Non-pigmented ciliary epithelial cell (primary cell): ENCODE measurements at places on chromosomes 5 and 9.

DNA sequence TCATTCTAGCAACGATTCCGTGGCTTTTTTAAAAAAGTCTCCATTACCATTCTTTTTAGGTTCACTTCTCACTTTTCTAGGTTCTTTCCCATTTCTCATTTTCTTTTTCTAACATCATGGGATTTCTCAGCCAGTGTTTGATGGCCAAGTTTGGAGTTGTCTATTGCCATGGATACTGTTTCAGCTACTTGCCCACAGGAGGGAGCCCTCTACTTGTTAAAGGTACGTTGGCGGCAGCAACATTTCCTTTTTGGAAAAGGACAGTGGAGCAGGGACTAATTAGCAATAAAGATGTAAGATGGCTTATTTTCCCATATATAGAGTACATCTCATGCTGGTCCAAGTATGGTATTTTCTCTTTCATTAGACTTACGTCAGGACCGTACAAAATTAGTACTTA, 2257.5 kb upstream of the C9orf72 start:
- peak; percentile 23 for DNase-seq

GRCh38 chr9:5557606-5558587, 47.6 kb downstream of the PDCD1LG2 start:
- DNase-seq = no peak

GRCh38 chr9:6715755-6716643, 41.8 kb upstream of the KDM4C start:
- DNase-seq = no peak

GRCh38 chr5:113205807-113206206, 229.0 kb downstream of the TSSK1B start:
- no peak for DNase-seq

DNA sequence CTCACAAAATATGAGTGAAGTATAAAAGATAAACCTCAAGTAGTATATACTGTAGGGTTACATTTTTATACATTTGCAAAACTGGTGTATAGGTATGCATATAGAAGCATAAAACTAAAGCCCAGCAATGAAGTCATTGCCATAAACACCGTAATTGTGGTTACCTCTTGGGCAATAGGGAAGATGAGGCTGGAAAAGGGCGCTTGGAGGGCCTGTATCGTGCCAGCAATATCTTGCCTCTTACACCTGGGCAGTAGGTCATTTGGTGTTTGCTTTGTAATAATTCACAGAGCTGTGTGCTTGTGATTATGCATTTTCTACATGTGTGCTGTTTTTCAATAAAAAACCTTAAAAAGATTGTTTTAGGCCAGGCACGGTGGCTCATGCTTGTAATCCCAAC, 45.2 kb downstream of the KDM4C start:
- DNase-seq = no peak

GRCh38 chr9:110213413-110214044, 5.6 kb upstream of the C9orf152 start:
- DNase-seq = no peak

DNA sequence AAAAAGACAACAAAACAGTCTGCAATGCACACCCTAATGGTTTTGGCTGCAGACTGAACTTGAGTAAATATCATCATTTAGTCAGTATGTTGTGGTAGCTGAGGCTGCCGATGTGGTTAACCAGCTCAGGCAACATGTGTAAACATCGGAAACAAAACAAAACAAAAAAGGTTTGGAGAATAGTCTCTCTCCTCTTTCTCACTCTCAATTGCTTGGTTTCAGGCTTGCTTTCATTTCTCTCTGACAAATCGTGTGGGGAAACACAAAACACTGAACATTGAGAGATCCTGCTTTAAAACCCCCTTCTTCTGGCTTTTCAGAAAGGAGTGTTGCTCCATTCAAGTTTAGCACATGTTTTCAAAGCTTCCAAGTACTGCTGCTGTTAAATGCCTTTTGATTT, 453.3 kb downstream of the BNC2 start:
- DNase-seq = peak; percentile 90

GRCh38 chr5:89534331-89534730, 651.3 kb upstream of the MEF2C start:
- no peak for DNase-seq

DNA sequence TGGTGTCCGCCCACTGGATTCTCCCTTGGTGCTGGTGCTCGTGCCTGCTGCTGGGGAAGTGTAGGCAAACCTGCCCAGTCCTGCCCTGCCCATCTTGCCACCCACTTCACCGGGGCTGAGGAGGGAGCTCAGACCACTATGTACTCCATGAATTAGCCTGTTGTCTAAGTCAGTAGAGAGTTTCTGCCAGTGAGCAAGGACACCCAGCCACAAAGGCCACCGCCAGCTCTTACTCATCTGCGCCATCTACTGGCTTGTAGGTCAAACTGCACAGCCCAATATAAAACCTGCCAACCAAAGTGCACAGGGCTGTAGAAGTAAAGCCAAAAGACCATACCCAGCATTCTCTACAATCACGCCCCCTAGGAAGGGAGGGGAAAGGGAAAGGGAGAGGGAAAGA, 102.3 kb downstream of the GLIS3 start:
- DNase-seq = no peak

GRCh38 chr5:117201001-117201400, 626.4 kb upstream of the SEMA6A start:
- DNase-seq = no peak

- DNase-seq = no peak
Measured at GRCh38 chr5:84088996-84089395, 295.7 kb downstream of the EDIL3 start.

DNA sequence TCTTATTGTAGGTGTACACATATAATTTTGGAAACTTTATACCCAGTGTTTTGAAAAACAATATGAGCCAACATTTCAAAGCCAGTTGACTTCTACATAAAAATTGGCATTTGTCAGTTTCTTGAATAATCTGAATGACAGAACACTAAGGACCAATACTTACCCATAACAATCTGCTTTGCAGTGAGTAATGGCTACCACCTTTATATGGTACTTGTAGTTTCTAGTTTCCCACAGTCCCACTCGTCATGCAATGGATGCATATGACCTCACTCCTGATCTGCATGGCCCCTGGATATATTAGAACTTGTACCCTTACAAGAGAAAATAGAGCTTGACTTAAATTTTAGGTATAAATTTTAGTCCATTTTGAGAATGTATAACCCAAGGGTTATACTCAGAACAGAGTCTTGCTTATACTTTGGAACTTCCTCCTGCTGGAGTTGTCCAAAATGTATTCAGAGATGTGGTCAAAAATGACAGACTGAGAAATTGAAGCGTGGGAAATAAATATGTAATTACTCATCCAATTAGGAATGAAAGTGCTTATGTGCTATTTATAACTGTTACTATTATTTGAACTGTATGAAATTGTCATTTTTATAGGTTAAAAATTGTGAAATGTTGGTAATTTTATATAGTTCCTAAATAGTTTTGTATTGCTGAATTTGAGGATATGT, 19.5 kb downstream of the XRCC4 start:
- DNase-seq = no peak

DNA sequence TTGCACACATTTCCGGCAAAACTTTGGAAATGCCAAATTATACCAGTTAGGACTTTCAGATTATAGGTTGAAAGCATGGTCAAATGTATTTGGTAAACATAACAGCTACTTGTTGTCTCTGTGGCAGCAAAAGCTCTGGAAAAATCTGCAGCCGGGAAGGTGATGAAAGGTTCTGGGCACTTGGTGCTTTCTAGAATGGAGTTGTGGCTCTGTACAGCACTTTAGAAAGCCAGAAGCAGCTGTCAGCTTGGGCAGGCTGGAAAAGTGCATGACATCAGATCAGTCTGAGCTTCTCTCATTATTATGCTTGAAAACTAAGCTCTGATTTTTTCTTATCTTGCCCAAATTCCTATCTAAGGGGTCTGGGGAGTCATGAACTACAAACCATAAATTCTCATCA, 118.6 kb upstream of the MAST4 start:
- no peak for DNase-seq

DNA sequence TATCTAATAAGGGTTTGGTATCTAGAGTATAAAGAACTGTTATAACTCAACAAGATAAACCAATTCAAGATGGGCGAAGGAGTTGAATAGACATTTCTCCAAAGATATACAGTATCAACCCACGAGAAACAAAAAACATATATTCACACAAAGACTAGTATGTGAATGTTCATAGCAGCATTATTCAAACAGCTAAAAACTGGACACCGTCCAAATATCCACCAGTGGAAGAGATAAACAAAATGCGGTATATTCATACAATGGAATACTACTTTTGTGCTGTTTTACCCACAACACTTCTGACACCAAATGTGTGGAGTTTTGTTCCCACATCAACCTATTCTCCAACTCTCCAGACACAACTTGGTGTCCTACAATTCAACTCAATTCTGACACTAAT, 33.1 kb downstream of the EGR1 start:
- no peak for DNase-seq

- no peak for DNase-seq
Measured at GRCh38 chr5:102218159-102218558, 77.9 kb downstream of the SLCO4C1 start.

- DNase-seq = no peak
Measured at GRCh38 chr5:57009811-57010210, 57.9 kb upstream of the MIER3 start.

- no peak for DNase-seq
Measured at GRCh38 chr5:16600397-16600796, 16.4 kb downstream of the RETREG1 start.

- DNase-seq = no peak
Measured at GRCh38 chr9:87405677-87406542, 91.8 kb upstream of the DAPK1 start.

DNA sequence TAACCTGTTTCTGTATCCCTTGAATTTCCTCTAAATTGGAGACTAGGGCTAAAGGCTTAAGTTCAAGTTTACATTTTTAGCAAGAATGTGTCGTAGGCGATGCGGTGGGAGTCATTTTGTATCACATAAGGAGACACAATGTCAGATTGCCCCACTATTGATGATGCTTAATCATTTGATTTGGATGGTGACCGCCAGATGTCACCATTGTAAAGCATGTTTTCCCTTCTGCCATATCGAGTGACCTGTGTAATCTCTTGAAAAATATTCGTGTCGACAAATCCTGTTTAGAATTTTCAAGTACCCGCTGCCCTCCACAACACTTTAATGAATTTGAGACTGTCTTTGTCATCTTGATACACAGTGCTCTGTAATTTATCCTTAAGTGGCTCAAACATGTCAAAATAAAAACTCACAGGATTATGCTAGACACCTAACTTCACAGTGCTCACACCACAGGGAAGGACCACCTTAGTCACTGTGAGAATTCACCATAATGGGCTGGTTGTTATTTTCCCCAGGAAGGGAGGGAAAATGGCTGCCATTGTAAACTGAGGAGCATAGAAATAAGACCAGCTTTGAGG, 34.5 kb upstream of the SLC46A2 start:
- DNase-seq = no peak

GRCh38 chr5:69502767-69503488, 10.3 kb downstream of the OCLN start:
- no peak for DNase-seq

DNA sequence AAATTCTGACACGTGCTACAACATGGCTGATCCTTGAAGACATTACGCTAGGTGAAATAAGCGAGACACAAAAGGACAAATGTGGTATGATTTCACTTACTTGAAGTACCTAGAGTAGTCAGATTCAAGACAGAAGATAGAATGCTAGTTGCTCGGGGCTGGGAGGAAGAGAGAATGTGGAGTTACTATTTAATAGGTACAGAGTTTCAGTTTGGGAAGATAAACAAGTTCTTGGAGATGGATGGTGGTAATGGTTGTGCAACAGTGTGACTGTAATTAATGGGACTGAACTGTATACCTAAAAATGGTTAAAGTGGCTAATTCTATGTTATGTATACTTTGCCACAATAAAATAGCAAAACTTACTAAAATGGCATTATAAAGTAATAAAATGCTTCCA, 34.4 kb downstream of the PAM start:
- no peak for DNase-seq

DNA sequence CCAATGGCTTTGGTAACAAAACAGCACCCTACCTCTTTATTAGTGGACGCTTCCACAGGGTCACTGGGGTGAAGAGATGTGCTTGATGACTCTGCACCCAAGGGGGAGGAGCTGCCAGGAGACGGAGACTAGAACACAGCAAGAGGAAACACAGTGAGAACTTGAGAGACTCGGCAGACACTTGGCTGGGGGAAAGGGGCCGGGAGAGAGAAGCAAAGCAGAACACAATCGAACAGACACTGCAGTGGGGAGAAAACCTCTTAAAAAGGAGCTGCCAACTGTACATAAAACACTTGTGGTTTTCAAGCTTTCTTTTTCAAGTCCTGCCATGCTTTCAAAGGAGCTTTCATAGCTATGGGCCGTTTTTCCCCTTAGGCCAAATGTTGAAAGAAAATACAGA, 151.0 kb downstream of the ENTREP1 start:
- DNase-seq = no peak

- no peak for DNase-seq
Measured at GRCh38 chr5:159682623-159683022, 233.7 kb upstream of the ADRA1B start.

GRCh38 chr9:100492952-100493351, 20.0 kb downstream of the TMEFF1 start:
- DNase-seq = no peak

GRCh38 chr5:55421074-55421529, 113.3 kb downstream of the MTREX start:
- no peak for DNase-seq

GRCh38 chr5:60649288-60649917, 50.6 kb downstream of the DEPDC1B start:
- DNase-seq = no peak

DNA sequence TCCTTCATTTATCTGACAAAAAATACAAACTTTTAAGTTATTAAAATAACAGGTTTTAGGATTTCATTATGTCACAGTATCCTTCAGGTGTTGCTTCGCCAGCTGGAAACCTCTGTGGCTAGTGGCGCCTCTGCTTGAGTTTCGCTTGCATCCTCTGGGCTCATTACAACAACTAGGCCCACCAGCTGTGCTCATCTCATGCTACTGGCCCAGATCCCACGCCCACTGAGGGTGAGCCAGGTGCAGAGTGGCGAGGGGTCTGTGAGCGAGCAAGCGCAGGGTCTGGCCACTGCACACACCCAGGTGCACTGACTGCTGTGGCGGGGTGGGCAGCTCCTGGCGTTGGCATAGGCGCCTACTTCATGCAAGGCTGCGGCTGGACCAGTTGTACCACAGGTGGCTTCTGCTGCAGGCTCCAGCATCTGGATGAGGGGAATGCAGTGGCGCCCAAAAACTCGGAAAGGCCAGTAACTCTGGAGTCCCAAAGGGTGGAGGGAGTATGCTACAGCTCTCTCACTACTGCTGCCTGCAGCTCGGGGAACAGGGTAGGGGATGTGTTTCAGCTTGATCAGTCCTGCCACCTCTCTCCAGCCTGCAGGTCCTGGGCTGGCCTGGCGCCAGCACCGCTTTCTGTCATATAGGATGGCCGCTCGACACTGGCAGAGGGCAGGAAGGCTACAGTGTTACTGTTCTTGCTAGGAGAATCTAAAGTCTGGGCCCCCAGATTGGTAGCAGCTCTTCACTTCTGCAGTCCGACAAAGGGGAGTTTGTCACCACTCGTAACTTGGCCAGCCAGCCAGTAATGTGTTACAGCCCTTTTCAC, 452.1 kb downstream of the TUSC1 start:
- no peak for DNase-seq
